ENCODE measurements at places on chromosomes 11 and 22.

DNA sequence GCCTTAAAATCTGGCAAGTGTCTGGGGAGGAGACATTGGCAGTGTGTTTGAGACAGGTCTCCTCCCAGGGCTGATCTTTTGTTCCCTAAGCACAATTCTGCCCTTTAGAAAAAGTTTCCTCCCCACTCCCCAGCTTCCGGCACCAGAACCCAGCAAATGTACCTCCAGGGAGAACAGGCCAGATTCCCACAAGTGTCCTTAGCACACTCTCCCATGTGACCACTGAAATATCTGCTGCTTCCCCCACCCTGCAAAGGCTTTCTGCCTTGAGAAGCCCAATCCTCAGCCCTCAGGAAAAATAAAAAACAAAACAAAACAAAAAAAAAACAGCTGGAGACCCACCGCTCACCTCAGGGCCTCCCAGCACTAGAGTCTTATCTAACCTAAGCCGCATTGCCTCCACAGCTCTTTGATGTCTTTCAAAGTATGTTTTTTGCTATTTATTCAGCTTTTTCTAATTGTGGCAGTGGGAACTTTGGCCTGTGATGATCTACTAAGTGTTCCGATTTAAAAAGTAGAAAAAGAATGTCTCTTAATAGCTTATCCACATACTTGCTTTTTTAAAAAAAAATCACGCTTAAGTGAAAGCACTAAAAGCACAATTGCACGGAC is 29.0 kb upstream of the FBLN1 start:
- DNase-seq, result no peak

DNA sequence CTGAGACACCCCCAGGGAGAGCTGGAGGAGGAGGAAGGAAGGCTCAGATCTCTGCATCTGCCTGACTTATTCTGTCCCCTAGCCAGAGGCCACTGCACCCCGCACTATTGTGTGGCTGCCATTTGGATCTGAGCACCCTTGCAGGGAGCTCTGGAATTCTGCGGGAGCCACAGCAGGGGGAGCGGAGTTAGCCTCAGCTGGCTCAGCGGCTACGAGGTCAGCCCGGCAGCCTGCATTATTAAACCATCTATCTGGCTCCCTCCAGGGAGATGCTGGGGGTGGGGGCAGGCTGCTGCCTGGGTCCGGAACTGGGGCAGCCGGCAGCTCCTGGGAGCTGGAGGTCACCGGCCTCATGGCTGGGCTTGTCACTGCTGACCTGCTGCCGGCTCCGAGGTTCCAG is 6.5 kb upstream of the ELFN2 start:
- no peak for DNase-seq

DNA sequence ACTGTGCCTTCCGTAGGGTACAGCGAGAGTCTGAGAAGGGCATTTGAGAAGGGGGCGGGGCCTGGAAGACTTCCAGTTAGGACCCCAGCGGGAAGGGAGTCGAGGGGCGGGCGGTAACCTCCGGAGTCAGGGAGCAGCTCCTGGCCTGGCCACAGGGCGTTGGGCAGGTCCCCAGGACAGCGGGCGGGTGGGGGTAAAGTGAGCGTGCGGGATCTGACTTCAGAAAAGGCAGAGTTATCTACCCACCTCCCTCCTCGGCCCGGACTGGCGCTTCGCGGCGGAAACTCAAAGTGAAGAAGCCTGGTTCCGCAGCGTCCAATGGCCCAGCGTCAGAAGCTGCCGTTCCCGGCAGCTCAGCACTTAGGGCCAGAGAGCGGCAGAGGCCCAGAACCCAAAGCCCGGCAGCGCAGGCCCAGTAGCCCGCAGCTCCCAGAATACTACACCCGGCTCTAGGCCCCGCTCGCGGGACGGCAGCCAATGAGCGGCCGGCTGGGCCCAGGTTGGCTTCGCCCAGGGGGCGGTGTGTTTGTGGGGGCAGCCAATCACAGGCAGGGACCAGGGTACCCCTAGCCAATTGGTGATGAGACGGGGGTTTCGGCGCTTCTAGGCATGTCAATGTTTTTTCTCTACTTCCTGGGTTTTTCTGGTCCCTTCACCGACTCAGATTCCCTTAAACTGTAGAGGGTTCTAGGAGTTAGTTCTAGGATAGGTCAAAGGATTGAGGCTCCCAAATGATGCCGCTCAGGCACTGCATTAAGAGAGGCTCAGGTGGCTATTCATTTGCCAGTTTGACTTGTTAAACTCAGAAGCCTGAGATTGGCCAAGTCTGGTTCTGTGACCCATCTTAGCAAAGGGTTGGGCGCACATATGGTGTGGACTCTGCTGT is at the start of gene TRIM68:
TSS of gene TRIM68 (minus strand) at position 451 of the 886 bp plus-strand sequence. CDS start 2,727 bp downstream, outside the sequence.
- peak; percentile 93 for DNase-seq

DNA sequence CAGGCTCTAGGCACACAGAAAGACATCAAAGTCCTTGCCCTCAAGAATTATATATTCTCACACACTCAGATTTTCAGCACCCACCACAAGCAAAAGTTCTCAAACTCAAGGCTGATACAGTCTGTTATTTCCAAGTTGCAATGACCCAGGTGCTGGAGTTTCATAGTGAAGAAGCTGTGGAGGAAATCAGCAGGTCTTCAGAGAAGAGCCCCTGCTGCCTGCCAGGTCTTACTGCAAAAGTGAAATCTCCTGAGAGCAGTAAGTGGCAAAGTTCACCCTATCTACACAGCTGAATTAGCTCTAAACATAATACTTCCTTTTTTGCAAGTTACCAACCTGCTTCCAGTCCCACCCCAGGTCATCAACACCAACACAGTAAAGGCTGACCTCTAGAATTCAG is 64.6 kb downstream of the RPL27A start:
- DNase-seq, result no peak

DNA sequence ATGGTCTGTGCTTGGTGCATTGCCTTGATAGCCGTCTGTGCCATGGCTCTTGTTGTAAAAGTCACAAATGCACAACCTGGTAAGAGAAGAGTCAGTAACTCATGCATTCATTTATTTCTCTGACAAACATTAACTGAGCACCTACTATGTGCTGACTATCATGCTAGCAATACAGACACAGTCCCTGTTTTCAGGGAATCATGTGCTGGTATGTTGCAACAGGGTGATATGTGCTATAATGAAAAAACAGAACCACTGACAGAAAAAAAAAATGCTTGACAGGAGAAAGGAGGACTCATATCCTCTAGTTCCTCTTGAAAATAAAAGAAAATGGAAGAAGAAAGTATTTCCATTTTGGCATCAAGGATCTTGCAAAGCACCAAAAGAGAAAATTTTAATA is 34.5 kb upstream of the RAPSN start:
- DNase-seq, result no peak

DNA sequence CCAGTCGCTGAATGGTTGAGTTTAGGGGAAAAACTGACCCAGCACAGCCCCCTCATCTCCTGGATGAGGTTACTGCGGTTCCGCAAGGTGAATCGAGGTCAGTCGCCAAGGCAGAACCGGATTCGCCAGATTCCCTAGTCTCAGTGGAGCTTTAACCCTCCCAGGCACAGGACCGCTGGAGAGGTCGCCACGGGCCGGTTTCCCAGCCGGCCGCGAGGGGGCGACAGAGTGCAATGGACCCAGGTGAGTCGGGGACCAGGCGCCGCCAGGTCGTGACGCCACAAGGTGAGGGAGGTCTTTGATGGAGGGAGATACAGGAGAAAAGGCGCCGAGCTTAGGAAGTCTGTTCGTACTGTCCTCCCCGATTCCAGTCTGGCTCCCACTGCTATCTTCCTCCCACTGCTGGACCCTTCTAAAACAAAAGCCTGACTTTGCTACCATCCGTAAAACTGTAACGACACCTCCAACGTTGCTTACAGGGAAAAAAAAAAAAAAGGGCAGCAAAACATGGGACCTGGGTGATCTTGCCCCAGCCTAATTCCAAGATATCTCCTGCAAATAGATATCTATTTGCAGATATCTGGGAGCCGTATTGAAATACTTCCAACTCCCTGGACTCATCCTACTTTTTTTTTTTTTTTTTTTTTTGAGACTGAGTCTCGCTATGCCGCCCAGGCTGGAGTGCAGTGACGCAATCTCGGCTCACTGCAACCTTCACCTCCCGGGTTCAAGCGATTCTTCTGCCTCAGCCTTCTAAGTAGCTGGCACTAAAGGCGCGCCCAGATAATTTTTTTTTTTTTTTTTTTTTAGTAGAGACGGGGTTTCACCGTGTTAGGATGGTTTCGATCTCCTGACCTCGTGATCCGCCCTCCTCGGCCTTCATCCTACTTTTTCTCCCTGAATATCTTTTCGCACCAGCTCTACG is 1.4 kb upstream of the GGA1 start:
- peak; percentile 96 for DNase-seq

DNA sequence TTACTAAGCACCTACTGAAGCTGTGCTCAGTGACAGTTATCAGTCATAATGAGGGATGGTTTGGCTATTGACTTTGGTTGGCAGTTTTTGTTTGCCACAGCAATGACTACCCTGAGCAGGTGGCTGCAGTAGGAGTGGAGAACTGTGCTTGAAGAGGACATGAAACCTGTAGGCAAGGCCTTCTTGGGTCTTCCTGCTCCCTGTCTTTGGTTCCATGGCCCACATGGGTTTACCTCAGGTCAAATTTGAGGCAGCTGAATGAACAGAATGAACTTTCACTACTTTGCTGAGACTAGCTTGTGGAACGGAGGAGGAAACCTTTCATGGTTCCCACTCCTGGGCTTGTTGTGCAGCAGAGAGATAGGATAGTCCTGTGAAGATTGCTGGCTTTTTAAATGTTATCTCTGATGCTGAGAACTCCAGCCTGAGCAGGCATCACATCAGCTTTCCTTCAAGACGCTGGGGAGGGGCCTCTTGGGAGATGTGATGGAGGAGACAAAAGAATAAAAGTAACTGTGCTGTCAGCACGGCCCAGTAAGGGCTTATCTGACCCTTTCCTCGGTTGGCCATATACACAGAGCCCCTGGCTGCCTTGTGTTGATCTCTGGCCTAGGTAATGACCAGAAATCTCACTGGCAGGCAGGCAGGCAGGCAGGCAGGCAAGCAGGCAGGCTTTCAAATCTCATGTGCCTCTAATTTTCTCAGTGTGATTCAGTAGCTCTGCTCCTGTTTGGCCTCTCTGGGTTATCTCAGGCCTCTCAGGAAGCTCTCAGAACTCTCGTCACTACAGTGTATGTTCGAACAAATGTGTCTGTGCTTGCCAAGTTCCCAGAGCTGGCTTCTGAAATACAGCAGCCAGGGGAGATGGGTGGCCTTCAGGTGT is 12.0 kb downstream of the STIM1 start:
- DNase-seq, result no peak
